ENCODE measurements at places on chromosomes 2 and 18.

DNA sequence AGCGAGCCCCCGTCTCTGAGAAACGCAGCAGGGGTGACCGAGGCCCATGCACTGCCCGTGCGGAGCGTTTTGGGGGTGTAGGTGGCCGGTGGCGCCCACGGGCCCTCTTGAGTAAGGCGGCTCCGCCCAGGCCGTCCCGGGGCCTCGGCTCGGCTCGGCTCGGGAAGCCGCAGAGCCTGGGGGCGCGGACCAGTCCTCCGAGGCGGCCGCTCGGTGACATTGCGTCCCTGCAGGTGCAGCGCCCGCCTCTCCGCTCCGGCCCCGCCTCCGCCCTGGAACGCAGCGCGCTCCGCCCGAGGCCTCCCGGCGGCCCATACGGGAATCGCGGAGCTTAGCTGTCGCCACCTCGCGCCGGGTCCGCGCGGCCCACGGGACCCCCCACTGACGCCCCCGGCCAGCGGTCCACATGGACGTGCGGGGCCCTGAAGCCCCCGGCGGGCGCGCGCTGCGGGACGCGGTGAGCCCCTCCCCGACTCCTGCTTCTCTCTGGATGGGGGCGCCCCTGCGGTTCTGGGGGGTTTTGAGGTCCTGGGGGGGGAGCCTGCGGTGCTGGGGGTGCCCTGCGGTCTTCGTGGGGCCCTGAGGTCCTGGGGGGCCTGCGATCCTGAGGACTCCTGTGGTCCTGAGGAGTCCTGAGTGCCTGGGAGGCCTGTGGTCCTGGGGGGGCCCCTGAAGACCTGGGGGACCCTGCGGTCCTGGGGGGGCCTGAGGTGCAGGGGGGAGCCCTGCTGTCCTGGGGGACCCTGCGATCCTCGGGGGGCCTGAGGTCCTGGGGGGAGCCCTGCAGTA is at the start of gene HSBP1L1:
TSS of gene HSBP1L1 (plus strand) at position 314 of the 789 bp plus-strand sequence. CDS start at position 407, 93 bp downstream.
- H3K4me1 ChIP-seq = no peaks in the 10 kb centered on the region
- no peaks in the 10 kb centered on the region for H3K36me3 ChIP-seq
- no peaks in the 10 kb centered on the region for H3K27me3 ChIP-seq
- H3K27ac ChIP-seq = peak within 1 kb of the TSS; percentile 80

DNA sequence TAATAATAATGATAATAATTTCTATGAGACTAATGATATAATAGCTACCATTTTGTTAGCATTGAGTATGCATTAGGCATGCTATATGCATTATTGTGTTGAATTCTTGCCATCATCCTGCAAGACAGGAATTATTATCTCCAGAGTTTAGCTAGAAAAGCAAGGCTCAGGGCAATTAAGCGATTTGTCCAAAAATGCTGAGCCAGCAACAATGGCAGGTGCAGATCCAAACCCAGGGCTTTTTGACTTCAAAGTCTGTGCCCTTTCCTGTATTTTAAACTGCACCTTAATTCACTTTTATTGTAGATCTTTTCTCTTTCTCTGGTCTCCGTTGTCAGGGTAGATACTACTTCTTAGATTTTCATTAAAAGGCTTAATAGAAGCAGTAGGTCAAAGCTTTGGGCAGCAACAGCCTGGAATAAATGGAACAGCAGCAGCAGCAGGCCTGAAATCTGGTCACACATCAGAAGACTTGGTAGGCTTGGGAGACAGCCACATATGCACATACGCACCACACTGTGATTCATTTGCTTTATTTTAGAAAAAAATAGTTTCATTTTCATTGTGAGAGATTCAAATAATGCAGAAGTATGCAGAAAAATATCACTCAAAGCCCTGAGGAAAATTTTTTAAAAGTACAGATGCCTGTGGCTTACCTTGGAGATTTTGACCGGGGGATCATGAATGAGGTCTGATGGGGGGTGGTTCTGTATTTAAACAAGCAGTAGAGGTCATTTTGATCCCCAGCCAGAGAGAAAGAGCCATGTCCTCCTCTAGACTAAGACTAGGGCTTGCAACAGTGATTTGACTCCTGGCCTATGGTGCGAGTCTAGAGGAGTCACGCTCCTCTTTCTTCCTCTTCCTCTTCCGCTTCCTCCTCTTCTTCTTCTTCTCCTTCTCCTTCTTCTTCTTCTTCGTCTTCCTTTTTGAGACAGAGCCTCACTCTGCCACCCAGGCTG is 455.7 kb downstream of the TSN start:
- H3K27ac ChIP-seq = no peak overlapping the region
- H3K36me3 ChIP-seq = no peaks in the 10 kb centered on the region
- no peaks in the 10 kb centered on the region for H3K27me3 ChIP-seq
- H3K4me3 ChIP-seq = no peak overlapping the region

DNA sequence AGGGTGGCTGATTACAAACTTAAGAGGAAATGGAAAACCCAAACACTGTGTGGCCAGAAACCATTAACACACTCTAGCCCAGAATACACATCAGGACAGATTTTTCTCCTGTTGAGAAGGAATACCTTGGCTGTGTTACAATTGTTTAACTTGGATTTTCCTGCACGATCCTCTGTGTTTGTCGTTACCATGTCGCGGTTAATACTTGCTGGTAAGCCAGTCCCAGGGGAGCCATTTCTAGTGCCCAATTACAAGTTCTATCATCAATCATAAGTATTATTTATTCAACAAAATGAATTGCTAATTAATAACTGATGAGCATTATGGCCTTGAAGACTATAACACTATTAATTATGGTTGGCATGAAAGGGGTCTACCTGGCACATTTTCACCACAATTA is 146.8 kb downstream of the LNPK start:
- H3K27ac ChIP-seq = no peak overlapping the region
- DNase-seq = no peak
- no peaks in the 10 kb centered on the region for H3K27me3 ChIP-seq
- no peaks in the 10 kb centered on the region for H3K36me3 ChIP-seq

- no peak overlapping the region for H3K4me3 ChIP-seq
- no peaks in the 10 kb centered on the region for H3K27me3 ChIP-seq
- no peak overlapping the region for H3K27ac ChIP-seq
- no peak for DNase-seq
These were observed 114.5 kb downstream of the ZNF236 start for GRCh38 chr18:76936877-76937276.

GRCh38 chr2:73925033-73925704 is 1.5 kb upstream of the DGUOK start:
- peaks cover 9% of the 10 kb centered on the region for H3K4me1 ChIP-seq
- no peak for DNase-seq
- H3K27ac ChIP-seq = no peak overlapping the region
- no peaks in the 10 kb centered on the region for H3K27me3 ChIP-seq
- H3K4me3 ChIP-seq = no peak overlapping the region

DNA sequence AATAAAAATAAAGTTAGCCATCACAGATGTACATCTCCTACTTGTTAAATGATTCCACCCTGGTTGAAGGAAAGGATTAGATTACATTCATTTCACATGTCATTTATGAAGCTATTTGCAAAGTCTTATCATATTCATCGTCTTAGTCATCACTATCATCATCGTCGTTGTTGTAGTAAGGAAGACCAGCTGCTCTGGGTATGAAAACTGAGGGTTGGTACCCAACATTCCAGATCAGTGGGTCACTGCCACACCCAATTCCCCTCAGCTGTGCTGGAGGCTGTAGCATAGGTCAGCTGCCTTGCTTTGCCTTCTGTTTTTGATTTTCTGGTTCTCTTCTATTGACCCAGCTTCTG is 20.9 kb upstream of the CCBE1 start:
- H3K27me3 ChIP-seq = no peaks in the 10 kb centered on the region
- H3K4me1 ChIP-seq = no peaks in the 10 kb centered on the region
- H3K27ac ChIP-seq = no peak overlapping the region
- no peak overlapping the region for H3K4me3 ChIP-seq
- DNase-seq = no peak
